Effector memory CD8-positive, alpha-beta T cell (primary cell): ENCODE measurements at places on chromosomes 4 and X.

DNA sequence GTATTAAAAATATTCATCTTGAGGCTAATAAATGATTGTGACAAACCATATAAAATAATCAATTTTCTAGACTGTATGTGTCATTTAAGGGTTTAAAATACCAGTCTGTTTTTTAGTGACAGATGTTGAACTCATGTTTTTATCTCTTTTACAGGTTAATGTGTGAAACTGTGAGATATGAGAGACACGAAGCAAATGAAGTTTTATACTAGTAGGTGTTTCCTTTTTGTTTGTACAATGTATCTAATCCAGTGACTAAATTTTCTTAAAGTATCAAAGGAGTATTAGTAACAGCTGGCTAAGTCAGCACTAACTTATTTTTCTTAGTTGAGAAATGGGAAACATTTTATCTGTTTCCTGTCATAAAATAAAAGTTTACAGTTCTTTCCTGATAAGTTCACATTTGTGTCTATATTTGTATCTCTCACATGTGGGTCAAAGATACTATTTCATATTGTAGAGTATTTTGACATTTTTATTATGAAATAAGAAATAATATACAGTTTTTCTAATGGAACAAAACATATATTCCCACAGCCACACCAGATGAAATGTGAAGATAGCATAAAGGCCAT is 90.3 kb downstream of the RAPGEF2 start:
- H3K27ac ChIP-seq: no peak overlapping the region
- no peak for DNase-seq
- H3K4me3 ChIP-seq: no peak overlapping the region
- H3K27me3 ChIP-seq: no peaks in the 10 kb centered on the region

DNA sequence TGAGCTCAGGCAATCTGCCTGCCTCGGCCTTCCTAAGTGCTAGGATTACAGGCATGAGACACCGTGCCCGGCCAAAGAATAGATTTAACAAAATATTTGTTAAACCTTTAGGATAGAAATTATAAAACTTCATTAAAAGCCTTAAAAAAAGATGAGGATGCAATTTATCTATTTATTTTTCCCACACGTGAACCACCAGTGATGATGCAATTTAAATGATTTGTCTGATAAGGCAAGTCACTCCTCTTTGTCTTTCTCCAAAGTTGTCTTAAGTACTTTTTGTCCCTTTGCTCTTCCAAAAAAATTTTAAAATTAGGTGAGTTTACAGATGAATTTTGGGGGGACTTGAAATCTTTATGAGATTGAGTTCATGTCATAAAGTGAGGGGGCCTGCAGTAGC is 58.2 kb downstream of the SLC34A2 start:
- no peaks in the 10 kb centered on the region for H3K36me3 ChIP-seq
- DNase-seq: no peak
- H3K27ac ChIP-seq: no peak overlapping the region
- H3K27me3 ChIP-seq: no peaks in the 10 kb centered on the region

DNA sequence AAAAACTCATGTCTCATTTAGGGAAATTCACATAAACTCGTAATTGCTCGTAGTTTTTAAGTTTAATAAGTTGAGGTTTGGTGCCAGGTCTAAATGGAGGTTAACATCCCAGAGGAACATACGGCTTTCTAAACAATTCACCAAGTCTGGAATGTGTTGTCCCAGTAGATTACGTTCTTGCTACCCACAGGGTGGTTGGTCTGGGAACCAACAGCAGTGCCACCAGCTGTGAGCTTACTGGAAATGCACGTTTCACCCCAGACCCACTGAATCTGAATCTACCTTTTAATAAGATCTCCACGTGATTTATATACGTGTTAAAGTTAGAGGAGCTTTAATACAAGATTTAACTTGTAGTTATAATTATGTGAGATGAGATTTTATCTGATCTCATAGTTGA is 134.3 kb downstream of the BMPR1B start:
- H3K4me3 ChIP-seq: no peak overlapping the region
- H3K27ac ChIP-seq: no peak overlapping the region
- H3K36me3 ChIP-seq: no peaks in the 10 kb centered on the region
- H3K27me3 ChIP-seq: no peaks in the 10 kb centered on the region
- DNase-seq: no peak

DNA sequence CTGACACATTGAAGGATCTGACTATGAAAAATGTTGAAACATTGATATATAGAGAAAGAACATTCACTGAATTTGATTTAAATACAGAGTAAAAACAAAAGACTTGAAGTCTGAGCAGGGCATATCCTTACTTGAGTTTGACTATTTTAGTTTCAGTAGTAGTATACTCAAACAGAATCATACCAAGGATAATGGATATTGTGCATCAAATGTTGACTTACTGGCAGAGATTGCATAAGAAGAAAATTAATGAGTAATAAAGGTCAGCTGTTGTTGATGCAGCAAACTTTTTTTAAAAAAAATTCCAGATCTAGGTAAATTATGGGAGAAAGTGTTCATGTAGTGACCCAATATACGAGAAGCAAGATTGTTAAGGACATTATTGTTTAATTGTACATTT is 94.5 kb upstream of the APOOL start:
- H3K4me3 ChIP-seq: no peak overlapping the region
- no peaks in the 10 kb centered on the region for H3K4me1 ChIP-seq
- H3K27ac ChIP-seq: no peak overlapping the region
- no peaks in the 10 kb centered on the region for H3K27me3 ChIP-seq
- no peak for DNase-seq

GRCh38 chrX:151695583-151696340 is 504 bp downstream of the PRRG3 start:
- H3K4me3 ChIP-seq: no peak overlapping the region
- H3K27ac ChIP-seq: no peak overlapping the region
- DNase-seq: no peak
- H3K4me1 ChIP-seq: no peaks in the 10 kb centered on the region
- H3K27me3 ChIP-seq: peaks cover 11% of the 10 kb centered on the region

GRCh38 chr4:99642725-99643489 is 14.7 kb downstream of the C4orf54 start:
- no peaks in the 10 kb centered on the region for H3K4me1 ChIP-seq
- H3K27me3 ChIP-seq: peaks cover 6% of the 10 kb centered on the region
- no peak overlapping the region for H3K27ac ChIP-seq
- no peaks in the 10 kb centered on the region for H3K36me3 ChIP-seq

- peaks cover 4% of the 10 kb centered on the region for H3K4me1 ChIP-seq
- no peak overlapping the region for H3K27ac ChIP-seq
- no peak for DNase-seq
- H3K36me3 ChIP-seq: no peaks in the 10 kb centered on the region
- peaks cover 11% of the 10 kb centered on the region for H3K27me3 ChIP-seq
These were observed 6.8 kb upstream of the MAP9 start for GRCh38 chr4:155383541-155383940.

- no peak for DNase-seq
- peak overlapping the region; percentile 98 for H3K27ac ChIP-seq
- H3K4me3 ChIP-seq: peak overlapping the region; percentile 94
These were observed 33.9 kb upstream of the AFAP1 start for GRCh38 chr4:7973545-7973981.

- peaks cover 6% of the 10 kb centered on the region for H3K27me3 ChIP-seq
- no peak overlapping the region for H3K4me3 ChIP-seq
- peaks cover 9% of the 10 kb centered on the region for H3K36me3 ChIP-seq
- peaks cover 42% of the 10 kb centered on the region for H3K4me1 ChIP-seq
- no peak overlapping the region for H3K27ac ChIP-seq
These were observed 66.5 kb downstream of the WFS1 start for GRCh38 chr4:6336166-6336565.

DNA sequence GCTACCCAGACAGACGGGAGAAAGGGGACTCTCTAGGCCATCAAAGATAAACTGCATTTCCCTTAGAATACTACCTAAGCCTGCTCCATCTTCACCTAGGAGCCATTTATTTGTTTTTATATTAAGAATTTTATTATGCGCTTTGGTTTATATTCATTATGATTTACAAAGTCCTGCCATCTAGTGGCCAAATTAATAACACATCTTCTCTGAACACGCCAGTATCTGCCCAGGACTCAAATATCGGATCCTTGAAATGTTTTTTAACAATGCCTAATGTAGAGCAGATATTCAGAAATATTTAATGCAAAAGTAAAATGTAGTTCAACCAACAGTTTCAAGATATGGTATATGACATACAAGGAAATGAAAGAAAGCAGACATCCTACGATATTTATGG is 20.8 kb upstream of the PRPS2 start:
- no peaks in the 10 kb centered on the region for H3K36me3 ChIP-seq
- H3K4me3 ChIP-seq: no peak overlapping the region
- H3K27ac ChIP-seq: no peak overlapping the region
- peaks cover 26% of the 10 kb centered on the region for H3K27me3 ChIP-seq
- peaks cover 6% of the 10 kb centered on the region for H3K4me1 ChIP-seq

DNA sequence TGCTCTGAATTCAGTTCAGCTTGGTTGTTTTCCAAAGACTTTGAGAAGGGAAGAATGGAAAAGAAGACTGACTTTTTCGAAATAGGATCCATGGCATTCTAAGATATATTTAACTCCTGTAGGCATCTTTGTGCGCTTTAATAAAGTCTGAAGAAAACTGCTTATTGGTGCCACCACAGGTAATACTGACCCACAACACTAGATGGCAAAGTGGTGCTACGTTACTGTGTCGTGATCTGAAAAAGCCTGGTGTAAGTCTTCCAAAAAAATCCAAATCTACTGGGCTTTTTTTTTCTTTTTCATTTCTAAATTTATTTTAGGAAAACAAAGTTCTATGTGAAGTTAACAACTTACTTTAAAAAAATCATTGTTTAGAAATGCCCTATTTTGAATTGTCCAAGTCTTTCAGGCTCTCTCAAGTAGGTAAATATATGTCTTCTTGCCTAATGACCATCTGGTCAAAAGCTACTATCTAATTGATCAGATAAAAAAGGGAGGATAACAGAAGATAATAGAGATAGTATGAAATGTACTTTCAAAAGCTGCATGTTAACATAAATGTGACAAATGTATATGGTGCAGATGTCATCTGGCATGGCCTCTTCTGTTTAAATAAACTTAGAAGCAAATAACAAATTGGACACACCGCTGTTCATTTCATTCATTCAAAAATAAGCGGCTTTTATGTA is 47.0 kb upstream of the MID1IP1 start:
- H3K27me3 ChIP-seq: peaks cover 19% of the 10 kb centered on the region
- no peak overlapping the region for H3K27ac ChIP-seq
- no peaks in the 10 kb centered on the region for H3K4me1 ChIP-seq
- no peak overlapping the region for H3K4me3 ChIP-seq
- no peaks in the 10 kb centered on the region for H3K36me3 ChIP-seq
- DNase-seq: peak; percentile 1

DNA sequence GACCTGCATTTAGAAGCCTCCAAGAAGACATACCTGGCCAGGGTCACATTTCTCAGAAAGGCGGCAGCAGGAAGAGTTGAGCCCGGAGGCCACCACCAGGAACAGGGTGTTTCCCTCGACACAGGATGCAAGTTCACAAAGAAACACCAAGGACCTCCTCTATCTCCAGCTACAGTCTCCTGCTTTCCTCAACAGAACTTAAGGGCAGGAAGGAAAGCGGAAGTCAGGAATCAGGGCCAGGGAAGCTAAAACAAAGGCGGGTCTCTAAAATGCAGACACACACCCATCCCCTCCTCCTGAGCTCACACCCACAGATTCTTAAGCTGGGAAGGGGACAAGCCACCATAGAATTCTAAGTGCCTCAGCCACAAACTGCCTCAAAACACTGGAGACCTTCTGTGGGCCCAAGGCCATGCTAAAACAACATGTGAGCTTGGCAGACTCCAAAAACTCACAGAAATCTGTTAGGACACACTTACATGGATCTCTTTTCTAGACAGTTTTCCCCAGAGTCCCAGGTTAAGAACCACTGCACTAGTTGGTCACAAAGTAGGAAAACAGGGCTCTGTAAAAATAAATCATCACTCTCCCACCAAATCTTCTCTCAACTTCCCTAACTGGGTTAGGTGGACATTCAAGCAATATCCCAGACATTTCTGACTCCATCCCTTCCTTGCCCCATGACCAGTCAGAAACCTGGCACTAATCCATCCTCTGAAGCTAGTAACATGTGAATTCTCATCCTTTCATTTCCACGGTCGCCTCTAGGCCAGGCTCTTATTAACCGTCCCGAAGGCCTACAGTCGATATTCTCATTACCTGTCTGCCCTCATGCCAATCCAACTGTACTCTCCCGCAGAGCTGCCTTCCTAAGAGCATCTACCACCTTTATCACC is 163.2 kb downstream of the APBB2 start:
- no peak overlapping the region for H3K27ac ChIP-seq
- H3K4me1 ChIP-seq: no peaks in the 10 kb centered on the region
- DNase-seq: no peak
- H3K27me3 ChIP-seq: peaks cover 10% of the 10 kb centered on the region
- H3K36me3 ChIP-seq: no peaks in the 10 kb centered on the region

- no peak for DNase-seq
- no peak overlapping the region for H3K27ac ChIP-seq
- no peaks in the 10 kb centered on the region for H3K4me1 ChIP-seq
- H3K27me3 ChIP-seq: no peaks in the 10 kb centered on the region
- H3K4me3 ChIP-seq: no peak overlapping the region
These were observed 133.9 kb downstream of the UCHL1 start for GRCh38 chr4:41390661-41391060.

- H3K27ac ChIP-seq: no peak overlapping the region
- peaks cover 5% of the 10 kb centered on the region for H3K4me1 ChIP-seq
- no peaks in the 10 kb centered on the region for H3K36me3 ChIP-seq
- H3K27me3 ChIP-seq: peaks cover 95% of the 10 kb centered on the region
- DNase-seq: no peak
- no peak overlapping the region for H3K4me3 ChIP-seq
These were observed 6.9 kb upstream of the HELT start for GRCh38 chr4:185011408-185011807.
